ENCODE measurements at places on chromosomes 4 and X.

DNA sequence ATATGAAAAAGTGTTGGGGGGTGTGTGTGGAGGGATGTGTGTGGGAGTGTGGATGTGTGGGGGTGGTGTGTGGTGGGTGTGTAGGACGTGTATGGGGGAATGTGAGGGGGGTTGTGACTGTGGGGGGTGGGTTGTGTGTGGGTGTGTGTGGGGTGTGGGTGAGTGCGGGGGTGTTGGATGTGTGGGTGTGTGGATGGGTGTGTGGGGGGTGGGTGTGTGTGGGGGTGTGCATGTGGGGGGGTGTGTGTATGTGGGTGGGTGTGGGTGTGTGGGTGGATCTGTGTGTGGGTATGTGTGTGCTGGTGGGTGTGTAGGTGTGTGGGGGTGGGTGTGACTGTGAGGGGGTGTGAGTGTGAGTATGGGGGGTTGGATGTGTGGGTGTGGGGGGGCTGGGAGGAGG lies 47.8 kb downstream of the KDR start:
- DNase-seq = no peak

DNA sequence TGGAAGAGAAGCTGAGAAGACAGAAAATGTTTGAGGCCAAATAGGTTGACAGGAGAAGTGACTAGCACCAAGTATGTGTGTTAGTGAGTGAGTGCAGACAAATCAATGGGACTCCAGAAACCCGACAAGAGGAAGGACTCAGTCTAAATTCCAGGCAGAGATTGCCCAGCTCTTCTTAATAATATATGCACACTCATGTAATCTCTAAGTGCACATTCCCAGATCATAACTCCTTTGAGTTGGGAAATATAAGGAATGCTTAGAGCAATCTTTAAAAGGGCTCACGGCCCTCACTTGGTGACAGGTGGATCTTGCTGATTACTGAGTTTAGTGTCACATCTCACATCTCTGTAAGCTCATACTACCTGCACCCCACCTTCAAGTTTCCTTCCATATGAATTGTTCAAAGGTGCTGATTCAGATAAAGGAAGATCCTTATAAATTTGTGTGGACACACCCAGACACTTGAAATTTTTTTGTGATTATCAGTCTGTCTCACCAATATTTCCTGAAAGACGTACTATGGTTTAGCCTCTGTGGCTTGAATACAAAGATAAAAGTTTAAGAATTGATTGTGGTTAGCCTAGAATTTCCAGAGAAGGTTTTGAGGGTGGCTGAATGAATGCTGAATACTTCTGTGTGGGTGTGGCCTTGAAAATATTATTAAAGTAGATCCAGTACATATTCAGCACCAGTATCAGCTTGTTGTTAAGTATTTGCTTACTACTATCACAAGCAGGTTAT lies 205.1 kb upstream of the UGT8 start:
- no peak for DNase-seq

- DNase-seq = no peak
Measured at GRCh38 chr4:8538703-8539567, 41.3 kb upstream of the GPR78 start.

GRCh38 chr4:84451546-84451945 lies 47.5 kb downstream of the NKX6-1 start:
- DNase-seq = no peak

DNA sequence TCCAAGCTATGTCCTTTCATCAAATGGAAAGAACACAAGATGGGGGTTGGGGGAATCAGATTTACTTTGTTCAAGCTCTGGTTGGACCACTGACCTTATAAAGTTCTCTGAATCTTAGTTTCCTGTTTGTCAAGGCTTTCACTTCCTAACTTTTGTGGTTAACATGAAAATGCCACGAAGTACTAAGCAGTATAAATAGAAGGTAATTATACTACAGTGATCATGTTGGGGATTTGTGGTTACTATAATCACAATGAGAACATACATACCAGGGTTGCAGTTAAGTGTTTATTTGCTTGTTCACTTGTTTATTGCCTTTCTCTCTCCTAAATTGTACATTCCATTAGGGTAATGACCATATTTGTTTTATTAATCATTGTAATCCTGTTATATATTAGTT lies 53.2 kb downstream of the SPRY1 start:
- no peak for DNase-seq

DNA sequence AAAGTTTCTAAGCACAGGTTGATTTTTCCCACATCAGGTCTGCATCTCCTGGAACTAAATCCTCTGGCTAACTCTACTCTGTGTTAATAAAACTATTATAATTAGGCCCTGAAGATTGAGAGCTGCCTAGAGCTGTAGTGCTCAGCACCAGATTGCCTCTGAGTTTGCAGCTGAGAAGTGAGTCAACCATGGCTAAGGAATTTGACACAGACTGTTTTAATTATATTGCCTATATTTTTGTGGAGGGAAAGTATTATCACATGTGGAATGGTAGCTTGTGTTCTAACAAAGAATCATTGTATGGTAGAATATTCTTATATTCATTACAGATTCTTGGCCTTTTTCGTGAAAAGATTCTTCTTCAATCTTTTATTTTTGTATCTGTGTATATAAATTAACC lies 1907.6 kb upstream of the TENM3 start:
- DNase-seq = no peak

- DNase-seq = no peak
Measured at GRCh38 chrX:68203646-68204045, 229.6 kb downstream of the OPHN1 start.

DNA sequence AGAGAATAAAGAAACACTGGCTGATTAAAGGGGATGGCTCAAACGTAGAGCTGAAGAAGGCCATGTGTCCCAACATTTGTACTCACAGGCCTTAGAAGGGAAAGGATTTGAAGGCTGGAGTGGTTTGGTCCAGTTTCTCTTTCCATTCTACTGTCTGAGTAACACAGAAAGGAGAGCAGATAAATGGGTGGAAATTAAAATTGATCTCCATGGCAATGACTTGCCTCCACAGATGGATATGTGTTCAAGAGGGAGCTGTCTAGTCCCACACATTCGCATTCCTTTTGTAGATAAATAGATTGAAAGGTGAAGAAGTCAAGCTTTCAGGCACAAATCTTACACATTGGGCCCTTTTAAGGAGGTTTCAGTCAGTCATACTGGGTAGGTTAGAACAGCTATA lies 74.6 kb downstream of the DOCK11 start:
- DNase-seq = no peak

DNA sequence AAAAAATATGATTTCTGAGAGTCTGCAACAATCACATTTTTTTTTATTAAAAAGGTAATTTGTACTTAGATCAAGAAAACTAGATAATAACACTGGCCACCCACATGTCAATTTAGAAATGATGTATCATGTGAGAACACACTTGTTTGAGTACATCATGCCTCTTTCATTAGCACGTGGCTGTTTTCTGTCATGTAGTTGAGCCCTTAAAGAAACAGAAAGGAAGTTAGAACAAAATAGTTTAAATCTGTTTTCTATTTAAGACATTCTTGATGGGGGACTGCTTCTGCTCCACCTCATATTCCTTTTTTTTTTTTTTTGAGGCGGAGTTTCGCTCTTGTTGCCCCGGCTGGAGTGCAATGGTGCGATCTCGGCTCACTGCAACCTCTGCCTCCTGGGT lies 207.5 kb downstream of the NSUN7 start:
- DNase-seq = no peak

- no peak for DNase-seq
Measured at GRCh38 chrX:155279873-155280272, 15.6 kb upstream of the RAB39B start.

- DNase-seq = no peak
Measured at GRCh38 chr4:176920694-176921093, 128.0 kb upstream of the VEGFC start.

- no peak for DNase-seq
Measured at GRCh38 chr4:65983061-65983460, 312.8 kb upstream of the EPHA5 start.

DNA sequence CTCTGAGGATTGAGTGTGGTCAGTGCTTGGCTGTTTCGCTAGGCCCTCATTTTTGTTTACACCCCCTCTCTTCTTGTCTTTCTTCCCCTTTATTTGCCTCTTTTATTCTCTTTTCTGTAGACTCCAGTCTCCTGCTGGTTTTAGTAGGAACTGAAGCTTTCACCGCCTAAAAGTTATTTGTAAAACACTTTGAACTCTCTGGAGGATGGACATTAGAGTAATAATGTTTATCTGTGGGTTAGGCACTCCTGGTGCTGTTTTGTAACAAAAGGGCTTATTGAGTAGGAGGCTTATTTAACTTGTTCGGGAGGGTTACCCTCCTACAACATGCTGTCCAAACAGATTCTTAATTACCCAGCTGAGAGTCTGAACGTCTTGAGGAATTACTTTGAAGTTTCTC lies 1.6 kb upstream of the ARHGAP10 start:
- DNase-seq = no peak

GRCh38 chrX:28498658-28499057 lies 88.6 kb upstream of the IL1RAPL1 start:
- DNase-seq = no peak

DNA sequence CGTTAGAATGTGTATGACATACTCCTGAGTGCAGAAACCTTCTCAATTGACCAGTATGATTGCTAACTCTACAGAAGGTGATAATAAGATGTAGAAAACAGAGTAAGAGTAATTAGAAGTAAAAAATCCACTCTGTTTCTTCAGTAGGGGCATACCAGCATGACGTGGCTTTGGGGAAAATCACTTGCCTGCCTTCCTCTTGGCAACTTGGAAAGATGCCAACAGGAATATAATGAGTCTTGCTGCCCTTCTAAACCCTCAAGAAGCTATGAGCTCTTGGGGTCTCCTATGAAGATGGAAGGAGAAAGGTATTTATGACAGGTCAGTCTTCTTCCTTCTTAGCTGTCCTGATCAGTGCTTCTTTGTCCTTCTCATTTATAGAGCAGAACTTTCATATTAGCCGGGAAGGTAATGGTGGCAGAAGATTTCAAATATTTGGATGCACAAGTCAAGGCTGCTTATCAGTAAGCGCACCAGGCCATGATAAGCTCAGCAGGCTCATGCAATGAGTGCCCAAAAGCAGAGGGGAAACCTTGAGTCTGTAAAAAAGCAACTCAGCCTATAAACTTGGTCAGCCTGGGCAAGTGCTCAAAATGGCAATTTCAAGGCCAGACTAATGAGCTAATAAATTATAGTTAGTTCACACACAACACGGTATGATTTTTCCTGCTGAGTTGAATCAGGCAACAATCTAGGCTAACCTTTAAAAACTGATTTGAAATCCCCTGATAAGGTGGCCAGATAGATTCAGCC lies 69.7 kb upstream of the PPARGC1A start:
- DNase-seq = no peak

- DNase-seq = no peak
Measured at GRCh38 chr4:87270144-87270543, 49.7 kb upstream of the KLHL8 start.

- DNase-seq = no peak
Measured at GRCh38 chr4:113101669-113102068, 52.2 kb downstream of the ANK2 start.

DNA sequence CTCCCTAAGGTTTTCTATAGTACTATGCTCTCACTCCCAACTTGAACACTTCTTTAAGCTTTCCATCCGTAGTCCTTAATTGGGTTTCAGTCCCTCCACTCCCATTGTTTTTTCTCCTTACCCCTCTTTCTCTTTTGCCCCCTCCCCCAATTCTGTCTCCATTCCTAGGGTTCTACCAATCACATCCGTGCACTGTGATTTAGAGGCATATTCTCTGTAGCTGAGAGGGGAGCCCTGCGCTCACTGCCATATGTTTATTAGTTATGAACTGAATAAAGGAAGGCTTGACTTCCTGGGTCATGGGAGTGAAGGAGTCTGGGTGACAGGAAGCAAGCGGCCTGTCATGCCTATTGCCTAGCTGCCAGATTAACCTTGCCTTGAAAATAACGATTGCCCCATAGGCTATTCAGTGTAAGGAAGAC lies 471 bp downstream of the MCTS1 start:
- no peak for DNase-seq

- no peak for DNase-seq
Measured at GRCh38 chr4:175916626-175917351, 104.7 kb upstream of the GPM6A start.

DNA sequence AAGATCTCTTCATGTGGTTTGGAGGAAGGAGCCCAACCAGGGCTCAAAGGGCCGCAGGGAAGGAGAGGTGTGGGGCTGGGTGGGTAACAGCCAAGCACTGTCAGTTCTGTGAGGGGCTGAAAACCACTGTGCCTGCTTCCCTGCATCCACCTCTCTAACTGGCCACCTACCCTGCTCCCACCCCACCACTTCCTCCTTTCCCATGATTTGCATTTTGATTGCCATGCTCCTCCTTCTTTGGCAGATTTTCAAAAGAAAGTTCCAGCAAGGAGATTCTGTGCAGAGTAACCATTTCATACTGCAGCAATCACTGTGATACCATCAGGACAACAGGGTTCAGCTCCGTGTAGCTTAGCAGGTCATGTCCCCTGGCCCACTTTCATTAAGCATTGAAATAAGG lies 1.8 kb downstream of the ZNF674 start:
- DNase-seq = no peak

DNA sequence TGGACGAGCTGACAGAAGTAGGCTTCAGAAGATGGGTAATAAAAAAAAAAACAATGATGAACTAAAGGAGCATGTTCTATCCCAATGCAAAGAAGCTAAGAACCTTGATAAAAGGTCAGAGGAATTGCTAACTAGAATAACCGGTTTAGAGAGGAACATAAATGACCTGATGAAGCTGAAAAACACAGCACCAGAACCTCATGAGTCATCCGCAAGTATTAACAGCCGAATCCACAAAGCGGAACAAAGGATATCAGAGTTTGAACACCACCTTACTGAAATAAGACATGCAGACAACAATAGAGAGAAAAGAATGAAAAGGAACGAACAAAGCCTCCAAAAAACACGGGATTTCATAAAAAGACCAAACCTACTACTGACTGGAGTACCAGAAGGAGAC lies 10.5 kb downstream of the NELFA start:
- no peak for DNase-seq

GRCh38 chrX:1034717-1035116 lies 177.7 kb downstream of the CRLF2 start:
- DNase-seq = no peak

GRCh38 chr4:133186845-133187244 lies 37.8 kb downstream of the PCDH10 start:
- DNase-seq = no peak

DNA sequence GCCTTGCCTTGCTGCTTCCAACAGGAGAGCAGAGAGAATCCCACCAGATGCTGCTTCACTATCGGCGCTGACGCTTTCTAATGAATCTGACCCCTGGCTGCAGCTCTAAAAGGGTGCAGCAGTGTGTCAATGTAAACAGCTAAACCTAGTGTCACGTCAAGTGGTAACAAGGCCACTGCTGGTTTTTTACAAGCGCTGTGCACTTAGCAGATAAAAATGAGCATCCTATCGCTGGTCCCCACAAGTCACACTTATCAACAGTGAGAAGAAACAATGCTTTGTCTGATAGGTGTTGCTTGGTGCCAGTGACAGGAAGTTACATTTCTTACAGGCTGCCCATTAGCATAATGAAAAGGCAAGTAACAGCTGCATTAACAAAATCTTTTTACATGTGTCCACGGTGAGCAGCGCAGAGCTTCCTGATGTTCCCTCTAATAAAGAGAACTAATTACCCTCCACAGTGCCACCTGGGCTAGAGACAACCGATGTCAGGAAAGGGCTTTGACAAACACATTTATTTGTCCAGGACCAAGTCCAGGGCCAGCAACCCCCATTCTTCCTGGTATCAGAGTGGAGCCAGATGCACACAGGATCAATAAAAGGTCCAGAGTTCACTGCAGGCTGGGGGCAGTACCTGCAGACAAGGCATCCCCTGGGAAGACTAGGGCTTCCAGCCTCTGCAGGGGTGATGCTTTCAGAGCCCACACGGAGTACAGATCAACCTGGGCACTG lies 176.0 kb downstream of the MGST2 start:
- no peak for DNase-seq

All from ecto neural progenitor cell (in vitro differentiated cells).